Bronchus fibroblast of lung (primary cell): ENCODE measurements at places on chromosomes 2 and 18. TPM values are rescaled to one million over a fixed set of nuclear protein-coding genes. Genes with fewer than 3 reads are reported as not detected.

PROKR1 gene
- total RNA-seq, result not detected in 2 replicates

SCYGR4 gene
- not detected in 2 replicates for total RNA-seq

LMAN1 gene
- total RNA-seq, result 117 and 124 TPM in 2 replicates

DRC1 gene
- not detected in 2 replicates for total RNA-seq

NAT8 gene
- not detected in 2 replicates for total RNA-seq

ANKRD30B gene
- total RNA-seq, result under 0.01 TPM in 1 of 2 replicates, not detected in the other

REG3A gene
- total RNA-seq, result not detected in 2 replicates

ZNF236 gene
- 3.7 and 4.4 TPM in 2 replicates for total RNA-seq

NLRC4 gene
- not detected in 2 replicates for total RNA-seq

UPP2 gene
- not detected in 2 replicates for total RNA-seq

ABCB11 gene
- total RNA-seq, result not detected in 2 replicates

TMEM169 gene
- total RNA-seq, result 0.45 and 1.0 TPM in 2 replicates

XIRP2 gene
- total RNA-seq, result under 0.01 and 0.17 TPM in 2 replicates

SOX11 gene
- total RNA-seq, result 7.1 and 7.4 TPM in 2 replicates

SULT1C4 gene
- total RNA-seq, result 0.15 and 0.50 TPM in 2 replicates

LIPG gene
- 10.8 and 13.7 TPM in 2 replicates for total RNA-seq
